Activated CD4-positive, CD25-positive, alpha-beta regulatory T cell treated with anti-CD3 and anti-CD28 coated beads, Interleukin-2, amount 50 U/mL, for 16 hours (primary cell): ENCODE measurements at places on chromosomes 6 and 20.
A peak's percentile ranks its signal among the peaks of the same experiment; 100 is the strongest.

GRCh38 chr6:24646771-24647170 is 780 bp upstream of the KIAA0319 start:
- DNase-seq = no peak

DNA sequence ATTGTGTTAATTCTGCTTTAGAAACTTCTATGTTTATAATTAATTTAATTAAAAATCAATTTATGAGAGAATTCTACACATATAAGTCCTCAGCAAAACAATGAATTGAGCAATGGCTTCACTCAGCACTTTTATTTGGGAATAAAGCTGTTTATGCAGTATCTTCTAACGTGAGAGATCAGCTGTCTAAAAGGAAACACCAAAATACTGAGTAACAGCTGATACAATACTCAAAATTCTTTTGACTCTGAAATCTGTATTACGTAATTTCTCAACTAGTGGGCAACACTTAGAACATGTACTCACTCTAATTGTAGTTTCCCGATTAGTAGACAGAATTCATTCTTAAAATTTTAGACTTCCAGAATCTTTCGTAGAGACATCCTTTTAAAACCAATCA is 49.8 kb downstream of the MAP3K7 start:
- no peak for DNase-seq

DNA sequence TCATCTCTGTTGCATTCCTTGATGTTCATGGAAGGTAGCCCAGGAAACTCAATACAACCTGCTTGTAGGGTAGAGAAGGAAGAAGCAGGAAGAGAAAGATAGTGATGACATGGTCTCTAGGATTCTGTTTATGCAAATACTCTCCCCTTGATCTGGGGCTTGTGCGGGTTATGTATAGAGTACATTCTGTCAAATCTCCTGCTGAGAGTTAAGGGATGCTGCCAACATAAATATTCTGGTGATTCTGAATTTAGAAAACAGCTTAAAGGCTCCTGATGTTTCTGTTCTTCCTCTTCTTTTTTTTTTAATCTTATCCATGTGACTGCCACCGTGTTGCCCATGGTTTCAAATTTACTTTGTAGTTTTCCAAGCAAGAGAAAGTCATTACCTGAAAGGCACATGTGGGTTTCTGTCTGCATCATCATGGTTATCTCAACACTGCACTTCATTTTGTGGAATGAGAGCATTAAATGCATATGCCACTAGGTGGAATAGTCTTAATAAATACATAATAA is 150.6 kb downstream of the RPS12 start:
- DNase-seq = no peak

DNA sequence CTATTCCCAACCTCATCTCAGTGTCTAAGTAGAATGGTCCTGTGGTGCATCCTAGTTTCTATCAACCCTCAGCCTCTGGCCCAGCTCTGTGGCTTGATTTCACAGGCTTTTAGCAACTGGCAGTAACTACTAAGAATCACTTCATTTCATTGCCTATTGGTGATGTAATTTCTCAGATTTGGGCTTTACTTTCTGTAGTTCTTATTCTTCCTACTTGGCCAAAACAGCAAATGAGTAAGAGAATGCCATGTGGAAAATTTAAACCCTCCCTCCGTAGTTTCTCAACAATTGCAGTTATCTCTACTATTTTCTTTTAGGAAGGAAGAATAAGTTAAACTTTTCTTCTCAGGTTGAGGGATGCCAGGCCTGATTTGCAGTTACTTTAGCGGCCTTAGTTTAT is 387.3 kb downstream of the CDKAL1 start:
- DNase-seq = no peak

DNA sequence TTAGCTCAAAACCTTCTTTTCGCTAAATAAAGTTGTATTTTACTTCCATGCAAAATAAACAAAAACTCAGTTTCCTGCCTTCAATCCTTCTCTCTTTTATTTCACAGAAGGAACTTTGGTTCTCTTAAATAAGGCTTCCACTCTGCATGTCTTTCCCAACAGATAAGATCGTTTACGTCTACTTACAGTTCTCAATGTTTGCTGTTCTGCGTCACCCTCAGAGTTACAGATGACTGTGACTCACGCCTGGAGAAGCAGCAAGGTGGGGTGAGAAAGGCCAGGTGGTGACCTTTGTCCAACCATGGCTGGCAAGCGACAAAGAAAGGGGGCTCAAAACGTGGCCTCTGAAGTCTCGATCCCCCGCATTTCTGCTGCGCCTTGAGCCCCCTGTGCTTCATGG is 51.4 kb upstream of the RPS6KA2 start:
- no peak for DNase-seq

DNA sequence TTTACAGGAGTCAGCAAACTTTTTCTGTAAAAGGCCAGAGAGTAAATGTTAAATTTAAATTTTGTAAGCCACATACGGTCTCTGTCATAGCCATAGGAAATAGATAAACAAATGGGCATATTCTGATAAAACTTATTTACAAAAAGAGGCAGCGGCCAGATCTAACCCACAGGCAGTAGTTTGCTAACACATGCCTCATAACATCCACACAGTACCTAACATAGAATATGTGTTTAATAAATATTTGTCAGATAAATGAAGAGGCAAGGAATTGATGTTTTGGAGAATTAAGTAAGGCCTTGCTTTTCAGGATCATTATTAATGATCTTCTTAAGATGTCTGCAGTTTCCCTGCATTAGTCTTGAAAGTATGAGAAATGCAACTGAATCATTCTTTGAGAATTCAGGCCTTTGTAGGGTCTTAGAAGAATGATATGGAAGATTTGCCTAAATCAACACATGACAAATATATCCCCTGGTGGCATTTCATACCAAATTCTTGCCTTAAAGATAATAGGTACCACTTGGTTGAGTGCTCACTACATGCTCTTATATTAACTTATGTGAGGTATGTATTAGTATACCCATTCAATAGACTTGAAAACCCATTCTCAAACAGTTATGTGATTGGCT is 39.3 kb upstream of the TRAM2 start:
- DNase-seq = no peak

- DNase-seq = no peak
Observed at GRCh38 chr6:73879501-73880293, 183.7 kb downstream of the CD109 start.

DNA sequence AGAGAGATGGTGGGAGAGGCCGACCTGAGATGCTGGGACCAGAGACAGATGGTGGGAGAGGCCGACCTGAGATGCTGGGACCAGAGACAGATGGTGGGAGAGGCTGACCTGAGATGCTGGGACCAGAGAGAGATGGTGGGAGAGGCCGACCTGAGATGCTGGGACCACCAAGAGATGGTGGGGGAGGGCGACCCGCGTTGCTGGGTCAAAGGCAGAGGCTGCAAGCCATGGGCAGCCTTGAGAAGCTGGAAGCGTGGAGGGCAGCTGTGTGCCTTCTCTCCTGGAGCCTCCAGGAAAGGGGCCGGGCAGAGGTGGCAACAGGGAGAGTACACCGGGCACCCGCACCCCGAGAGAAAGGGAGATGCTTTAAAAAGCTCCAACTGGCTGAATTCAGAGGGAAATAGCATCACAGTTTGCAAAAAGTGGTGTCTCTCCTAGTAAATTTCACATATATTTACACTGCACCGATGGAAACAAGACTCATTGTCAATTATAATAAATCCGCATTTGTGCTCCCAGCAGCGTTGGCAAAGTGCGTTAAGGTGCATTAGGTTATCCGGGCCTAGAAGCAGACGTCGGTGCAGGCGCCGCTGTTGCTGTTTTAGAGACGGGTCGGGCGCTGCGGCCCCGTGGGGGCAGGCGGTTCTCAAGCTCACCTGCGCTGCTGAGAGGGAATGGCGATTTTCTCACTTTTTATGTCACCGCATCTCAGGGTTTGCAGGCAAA is 132.4 kb downstream of the DLL1 start:
- DNase-seq = no peak

DNA sequence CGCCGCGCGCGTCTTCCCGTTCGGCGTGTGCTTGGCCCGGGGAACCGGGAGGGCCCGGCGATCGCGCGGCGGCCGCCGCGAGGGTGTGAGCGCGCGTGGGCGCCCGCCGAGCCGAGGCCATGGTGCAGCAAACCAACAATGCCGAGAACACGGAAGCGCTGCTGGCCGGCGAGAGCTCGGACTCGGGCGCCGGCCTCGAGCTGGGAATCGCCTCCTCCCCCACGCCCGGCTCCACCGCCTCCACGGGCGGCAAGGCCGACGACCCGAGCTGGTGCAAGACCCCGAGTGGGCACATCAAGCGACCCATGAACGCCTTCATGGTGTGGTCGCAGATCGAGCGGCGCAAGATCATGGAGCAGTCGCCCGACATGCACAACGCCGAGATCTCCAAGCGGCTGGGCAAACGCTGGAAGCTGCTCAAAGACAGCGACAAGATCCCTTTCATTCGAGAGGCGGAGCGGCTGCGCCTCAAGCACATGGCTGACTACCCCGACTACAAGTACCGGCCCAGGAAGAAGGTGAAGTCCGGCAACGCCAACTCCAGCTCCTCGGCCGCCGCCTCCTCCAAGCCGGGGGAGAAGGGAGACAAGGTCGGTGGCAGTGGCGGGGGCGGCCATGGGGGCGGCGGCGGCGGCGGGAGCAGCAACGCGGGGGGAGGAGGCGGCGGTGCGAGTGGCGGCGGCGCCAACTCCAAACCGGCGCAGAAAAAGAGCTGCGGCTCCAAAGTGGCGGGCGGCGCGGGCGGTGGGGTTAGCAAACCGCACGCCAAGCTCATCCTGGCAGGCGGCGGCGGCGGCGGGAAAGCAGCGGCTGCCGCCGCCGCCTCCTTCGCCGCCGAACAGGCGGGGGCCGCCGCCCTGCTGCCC is 1.1 kb downstream of the SOX4 start:
- no peak for DNase-seq

DNA sequence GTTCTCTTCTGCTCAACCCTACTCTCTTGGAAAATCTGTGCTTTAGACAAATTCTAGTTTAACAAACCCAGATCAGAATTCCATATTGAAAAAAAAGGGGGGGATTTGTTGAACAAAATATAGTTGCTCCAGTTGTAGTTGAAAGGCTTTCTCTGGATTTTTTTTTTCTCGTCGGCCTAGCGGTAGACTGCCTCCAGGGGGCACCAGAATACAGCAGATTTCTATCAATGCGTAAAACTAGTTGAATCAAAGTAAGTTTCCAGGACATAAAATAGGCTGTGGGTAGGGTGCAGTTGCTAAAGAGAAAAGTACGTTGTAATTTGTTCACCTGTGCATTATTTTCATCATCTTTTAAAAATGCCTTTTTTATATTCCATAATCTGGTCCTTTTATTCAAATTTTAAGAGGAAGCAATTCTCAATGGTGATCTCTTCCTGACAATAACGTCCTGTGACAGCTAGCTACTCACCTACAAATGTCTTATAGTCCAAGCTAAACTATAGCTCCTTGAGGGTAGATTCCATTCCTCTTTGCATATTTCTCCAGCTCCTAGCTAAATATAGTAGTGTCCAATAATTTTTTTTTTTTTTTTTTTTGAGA is 105.4 kb downstream of the PERP start:
- DNase-seq = peak; percentile 38

- no peak for DNase-seq
Observed at GRCh38 chr6:106702451-106703110, 73.2 kb downstream of the QRSL1 start.

DNA sequence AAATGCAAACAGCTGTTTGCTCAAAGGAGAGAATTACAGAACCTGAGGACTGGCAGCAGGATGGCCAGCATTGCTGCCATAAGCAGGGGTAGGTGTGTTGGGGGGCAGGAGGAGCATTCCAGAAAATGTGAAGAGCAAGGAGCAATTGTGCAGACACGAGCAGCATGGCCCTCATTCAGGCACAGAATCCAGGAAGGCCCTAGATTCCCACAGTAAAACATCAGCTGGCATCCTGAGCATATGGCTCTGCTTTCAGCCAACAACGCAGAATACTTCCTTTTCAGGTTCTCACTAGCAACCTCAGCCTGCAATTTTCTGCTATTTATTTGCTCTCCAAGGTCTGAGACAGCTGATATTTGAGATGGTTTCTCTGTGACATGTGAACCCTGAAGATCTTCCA is 243.4 kb upstream of the POU3F2 start:
- DNase-seq = no peak

DNA sequence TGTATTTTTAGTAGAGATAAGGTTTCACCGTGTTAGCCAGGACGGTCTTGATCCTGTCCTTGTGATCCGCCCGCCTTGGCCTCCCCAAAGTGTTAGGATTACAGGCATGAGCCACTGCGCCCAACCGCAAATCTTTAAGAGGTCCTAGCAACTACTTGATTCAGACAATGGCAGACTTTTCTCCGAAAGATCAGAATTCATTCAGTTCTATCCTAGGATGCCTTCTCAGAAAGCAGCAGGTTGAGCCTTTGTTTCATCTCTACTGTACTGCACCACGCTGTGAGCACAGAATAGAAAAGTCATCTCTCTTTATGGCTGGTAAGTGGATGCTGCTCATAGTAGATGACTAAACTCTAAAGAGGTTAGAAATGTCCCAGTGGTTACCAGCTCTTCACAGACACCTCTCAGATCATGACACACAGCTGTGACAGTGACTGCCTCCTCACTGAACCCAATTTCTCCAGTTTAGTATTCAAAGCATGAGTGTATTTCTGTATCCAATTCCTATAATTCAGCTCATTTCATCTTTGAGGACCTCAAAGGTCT is 6.0 kb upstream of the HSF2 start:
- DNase-seq = no peak

DNA sequence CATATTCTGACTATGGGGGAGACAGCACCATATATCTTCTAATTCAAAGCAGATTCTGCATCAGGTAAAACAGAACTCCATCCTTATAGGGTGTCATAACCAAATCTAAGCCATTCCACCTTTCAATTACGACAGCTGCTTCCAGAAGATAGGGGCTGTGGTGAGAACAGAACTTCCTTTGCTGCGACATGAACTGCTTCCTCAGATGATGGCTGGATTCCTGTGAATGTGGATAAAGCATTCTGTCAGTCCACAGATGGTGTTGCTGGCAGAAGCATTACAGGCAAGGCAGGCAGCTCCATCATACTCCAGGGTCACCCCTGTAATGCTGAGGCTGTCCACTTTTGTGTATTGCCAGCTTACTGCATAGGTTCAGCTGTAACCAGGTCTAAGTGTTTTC is 172.1 kb upstream of the PROKR2 start:
- no peak for DNase-seq

DNA sequence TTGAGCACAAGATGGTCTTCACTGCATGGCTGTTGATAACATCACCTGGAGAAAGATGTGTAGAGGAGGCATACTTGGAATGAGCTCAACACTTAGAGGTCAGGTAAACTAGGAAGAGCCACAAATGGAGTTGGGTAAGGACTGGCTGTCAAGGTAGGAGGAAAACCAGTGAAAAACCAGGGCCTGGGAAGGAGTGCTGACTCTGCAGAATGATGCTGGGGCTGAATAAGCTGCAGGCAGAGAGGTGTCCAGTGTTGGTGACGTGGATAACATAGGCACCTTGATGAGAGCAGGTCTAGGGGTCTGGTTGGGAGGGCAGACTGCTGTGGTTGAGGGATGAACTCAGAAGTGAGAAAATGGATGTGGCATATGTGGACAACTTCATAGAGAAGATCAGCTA is 160.2 kb downstream of the CARMIL1 start:
- no peak for DNase-seq

GRCh38 chr20:56925831-56926170 is 296.7 kb downstream of the TFAP2C start:
- DNase-seq = no peak

DNA sequence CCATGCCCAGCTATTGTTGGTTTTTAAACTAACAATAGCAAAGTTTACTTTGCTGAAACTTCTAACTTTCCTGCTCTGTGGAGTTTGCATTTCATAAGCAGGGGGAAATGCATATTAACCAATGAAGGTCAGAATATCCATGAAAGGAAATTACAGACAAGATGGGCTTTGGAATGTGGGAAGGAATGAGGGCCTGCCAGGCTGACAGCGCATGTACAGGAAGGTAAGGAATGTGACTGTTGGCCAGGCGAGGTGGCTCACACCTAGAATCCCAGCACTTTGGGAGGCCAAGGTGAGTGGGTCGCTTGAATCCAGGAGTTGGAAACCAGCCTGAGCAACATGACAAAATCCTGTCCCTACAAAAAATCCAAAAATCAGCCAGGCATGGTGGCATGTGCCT is 49.6 kb downstream of the CDK5RAP1 start:
- DNase-seq = no peak
